Omental fat pad (tissue), 4 donors: ENCODE measurements at places on chromosomes 6 and 20. TPM values are rescaled to one million over a fixed set of nuclear protein-coding genes. Genes with fewer than 3 reads are reported as not detected.
A peak's percentile ranks its signal among the peaks of the same experiment; 100 is the strongest.

The SLCO4A1 gene
- total RNA-seq = 26.1 TPM

DNA sequence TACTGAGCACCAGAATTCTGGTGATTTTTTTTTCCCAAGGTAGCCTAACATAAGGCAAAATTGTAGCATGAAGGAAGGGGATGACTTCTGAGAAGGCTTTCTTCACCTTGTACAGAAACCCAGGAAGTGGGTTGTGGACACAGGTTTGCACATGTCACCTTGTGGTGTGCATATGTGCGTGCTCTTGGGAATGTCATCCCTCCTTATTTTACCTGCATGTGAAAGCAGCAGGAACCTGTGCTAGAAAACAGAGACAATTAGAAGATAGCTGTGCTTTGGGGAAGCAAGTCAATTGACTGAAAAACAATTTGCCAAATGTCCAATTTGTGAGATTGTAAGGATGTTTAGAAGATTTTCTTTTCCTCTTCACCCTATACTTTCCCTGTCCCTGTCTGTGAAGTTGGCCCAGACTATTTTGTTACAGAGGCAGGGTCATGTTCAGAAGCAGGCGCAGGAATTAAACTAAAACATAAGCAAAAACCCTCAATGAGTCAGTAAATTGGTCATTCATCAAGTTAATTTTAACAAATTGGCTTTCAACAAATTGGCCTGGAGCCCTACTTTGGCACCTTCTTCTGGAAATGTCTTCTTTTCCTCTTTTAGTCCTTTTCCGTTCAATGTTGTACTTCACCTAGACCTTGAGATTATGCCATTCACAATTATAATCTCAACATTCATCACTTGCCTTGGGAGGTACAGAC, 261.2 kb downstream of the ADGB start:
- no peak for DNase-seq

The BMP7 gene
- total RNA-seq = 2.3 TPM

DNA sequence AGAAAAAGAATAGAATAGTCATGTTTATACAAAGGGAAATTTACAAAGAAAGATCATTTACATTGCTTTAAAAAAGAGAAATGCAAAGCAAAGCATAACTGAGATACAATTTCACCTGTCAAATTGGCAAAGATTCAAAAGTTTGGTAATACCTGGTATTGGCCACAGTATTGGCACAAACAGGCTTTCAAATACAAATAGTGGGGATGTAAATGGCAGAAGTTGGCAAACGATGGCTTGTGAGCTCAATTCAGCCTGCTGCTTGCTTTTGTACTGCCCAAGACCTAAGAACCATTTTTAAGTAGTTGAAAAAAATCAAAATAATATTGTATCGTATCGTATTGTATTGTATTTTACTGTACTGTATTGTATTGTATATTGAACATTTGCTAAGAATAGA, 194.5 kb upstream of the JAG1 start:
- no peak for DNase-seq

- no peak for DNase-seq
Measured at GRCh38 chr6:109304284-109305015, 77.8 kb downstream of the CD164 start.

The C2 gene
- 43.9 TPM for total RNA-seq

- DNase-seq = no peak
Measured at GRCh38 chr6:73491377-73491776, 29.5 kb downstream of the EEF1A1 start.

- no peak for DNase-seq
Measured at GRCh38 chr6:168047841-168048723, 30.9 kb downstream of the FRMD1 start.

DNA sequence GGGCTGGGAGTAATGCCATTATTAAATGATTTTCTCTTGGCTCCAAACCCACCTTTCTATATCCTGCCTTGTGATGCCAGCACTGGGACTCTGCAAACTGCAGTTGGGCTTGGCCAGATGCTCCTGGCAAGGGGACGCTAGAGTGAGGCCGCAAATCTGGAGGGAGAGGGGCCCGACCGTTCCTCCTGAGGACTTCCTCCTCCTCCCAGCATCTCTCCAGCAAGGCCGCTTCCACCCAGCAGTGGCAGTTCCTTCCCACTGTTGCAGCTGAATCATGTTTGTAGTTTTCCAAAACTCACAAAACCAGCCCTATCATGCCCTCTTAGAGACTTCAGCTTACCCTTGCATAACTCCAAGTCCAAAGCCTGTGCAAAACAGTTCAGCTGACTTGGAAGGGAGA, 244.4 kb downstream of the FOXA2 start:
- no peak for DNase-seq

GRCh38 chr20:33166533-33167113, 1.3 kb upstream of the BPIFA2 start:
- DNase-seq = no peak

The PTCHD4 gene
- total RNA-seq = 0.56 TPM

The CYP39A1 gene
- total RNA-seq = 4.5 TPM

The ADGRF5 gene
- 29.7 TPM for total RNA-seq

DNA sequence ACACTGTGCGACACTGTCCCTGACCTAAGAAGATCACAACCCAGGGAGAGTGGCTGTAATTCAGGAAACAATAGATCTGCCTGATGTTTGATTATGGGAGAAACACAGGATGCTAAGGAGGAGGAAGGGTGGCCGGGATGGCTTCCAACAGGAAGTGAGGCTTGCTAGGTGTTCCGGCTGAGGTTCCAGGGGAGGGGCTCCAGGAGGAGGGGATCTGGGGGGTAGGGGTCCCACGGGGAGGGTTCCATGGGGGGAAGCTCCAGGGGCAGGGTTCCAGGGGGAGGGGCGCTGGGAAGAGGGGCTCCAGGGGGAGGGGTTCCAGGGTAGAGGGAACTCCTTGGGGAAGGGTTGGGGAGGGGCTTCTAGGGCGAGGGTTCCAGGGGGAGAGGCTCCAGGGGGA, 48.6 kb downstream of the DAAM2 start:
- DNase-seq = no peak

DNA sequence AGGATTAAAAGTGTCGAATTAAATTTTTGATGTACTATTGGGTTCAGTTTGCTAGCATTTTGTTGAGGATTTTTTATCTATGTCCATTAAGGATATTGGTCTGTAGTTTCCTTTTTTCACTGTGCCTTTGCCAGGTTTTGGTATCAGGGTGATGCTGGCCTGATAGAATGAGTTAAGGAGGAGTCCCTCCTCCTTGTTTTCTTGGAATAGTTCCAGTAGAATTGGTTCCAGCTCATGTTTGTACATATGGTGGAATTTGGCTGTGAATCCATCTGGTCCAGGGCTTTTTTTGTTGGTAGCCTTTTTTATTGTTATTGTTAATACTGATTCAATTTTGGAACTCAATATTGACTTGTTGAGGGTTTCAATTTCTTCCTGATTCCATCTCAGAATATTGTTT, 141.8 kb downstream of the SIM1 start:
- DNase-seq = no peak

- no peak for DNase-seq
Measured at GRCh38 chr6:152401978-152402377, 235.2 kb downstream of the SYNE1 start.

The CDC40 gene
- total RNA-seq = 16.6 TPM

The CLDN20 gene
- not detected for total RNA-seq

DNA sequence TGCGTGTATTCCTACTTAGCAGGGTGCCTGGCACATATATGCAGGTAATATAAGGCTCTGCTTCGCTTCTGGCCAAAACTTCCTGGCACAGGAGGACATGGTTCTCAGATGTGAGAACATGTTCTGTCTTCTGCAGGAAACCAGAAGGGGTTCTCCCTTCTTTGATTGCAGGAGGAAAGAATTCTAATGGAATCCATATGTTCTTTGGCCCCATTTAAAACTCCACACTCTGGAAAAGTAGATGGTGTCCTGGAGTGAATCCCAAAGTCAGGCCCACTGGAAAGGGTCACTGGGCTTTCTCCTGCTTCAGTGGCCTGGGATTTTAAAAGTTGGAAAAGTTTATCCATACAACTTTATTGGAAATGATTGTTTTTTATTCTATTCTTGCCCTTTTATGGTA, 16.4 kb upstream of the CYP24A1 start:
- no peak for DNase-seq

DNA sequence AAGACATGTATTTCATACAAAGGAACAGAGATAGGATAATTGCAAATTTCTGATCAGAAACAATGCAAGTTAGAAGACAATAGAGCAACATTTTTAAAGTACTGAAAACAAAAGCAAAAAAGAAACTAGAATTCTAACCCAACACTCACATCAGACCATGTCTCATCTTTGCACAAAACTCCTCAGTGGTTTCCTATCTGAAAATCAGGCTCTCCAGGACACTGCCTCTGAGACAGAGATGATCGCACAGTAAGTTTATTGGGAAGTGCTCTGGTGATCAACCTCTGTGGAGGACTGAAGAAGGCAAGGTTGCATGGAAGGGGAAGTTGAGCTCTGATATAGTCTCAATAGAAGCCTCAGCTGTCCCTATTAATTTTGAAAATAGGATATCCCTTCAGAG, 2.3 kb upstream of the TTBK1 start:
- DNase-seq = no peak

GRCh38 chr6:142356884-142357225, 55.0 kb downstream of the ADGRG6 start:
- DNase-seq = no peak

DNA sequence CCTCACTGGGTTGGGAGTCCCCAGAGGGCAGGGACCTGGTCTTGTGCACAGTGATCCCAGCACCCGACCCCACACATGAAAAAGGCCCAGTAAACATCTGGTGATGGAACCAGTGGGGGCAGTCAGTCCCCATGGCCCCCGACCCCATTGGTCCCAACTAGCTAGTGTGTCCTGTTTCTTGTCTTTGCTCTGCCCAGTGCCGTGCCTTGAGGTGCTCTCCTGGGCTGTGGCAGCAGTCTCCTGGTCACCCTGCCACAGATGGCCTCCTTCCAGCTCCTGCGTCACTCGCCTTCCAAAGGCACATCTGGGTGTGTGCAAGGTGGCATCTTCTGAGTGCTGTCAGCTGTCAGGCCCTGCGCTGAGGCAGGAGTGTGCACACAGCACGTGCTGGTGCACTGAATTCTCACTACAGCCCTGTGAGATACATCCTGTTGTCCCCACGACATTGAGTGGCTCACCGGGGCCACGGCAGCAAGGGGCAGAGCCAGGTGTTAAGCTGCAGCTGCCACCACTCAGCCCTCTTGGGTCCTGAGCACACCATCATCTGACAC, 3.9 kb downstream of the NPEPL1 start:
- no peak for DNase-seq

The WFDC12 gene
- not detected for total RNA-seq

The ATP6V1G2 gene
- not detected for total RNA-seq

The EPB41L2 gene
- total RNA-seq = 165 TPM

The EPPIN gene
- total RNA-seq = not detected

DNA sequence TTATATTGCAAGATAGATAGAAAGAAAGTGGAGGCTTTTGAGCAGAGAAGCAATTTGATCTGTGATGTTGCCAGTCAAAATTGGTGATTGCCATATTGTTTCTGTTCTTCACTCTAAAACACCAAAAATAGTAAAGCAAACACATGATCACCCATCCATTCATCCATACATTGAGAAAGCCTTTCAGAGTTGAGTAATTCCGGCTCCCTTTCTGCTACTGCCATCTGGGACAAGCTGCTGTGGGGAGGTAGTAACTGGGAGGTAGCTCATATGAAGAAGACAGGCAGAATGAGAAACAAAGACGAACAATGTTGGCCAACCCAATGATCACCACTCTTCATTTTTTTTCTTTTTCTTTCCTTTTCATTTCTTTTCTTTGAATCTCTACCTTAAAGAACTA, 51.1 kb upstream of the HBS1L start:
- DNase-seq = no peak

DNA sequence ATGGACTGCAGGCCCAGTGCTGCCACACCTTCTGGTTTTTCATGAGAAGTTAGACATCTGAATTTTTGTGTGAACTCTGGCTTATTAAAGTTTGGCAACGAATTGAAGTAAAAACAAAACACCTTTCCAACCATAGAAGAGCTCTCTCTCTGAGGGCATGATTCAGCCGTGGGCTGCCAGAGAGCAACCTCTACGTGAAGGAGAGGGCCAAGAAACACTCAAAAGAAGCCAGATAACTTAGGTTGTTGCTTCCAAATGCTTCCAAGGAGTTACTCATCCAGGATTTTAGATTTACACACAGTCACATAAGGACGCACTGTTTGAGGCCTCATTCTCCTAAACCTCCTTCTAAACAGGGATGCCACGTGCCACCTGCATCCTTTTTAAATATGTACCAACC, 65.5 kb downstream of the NRN1 start:
- DNase-seq = no peak

The CALHM6 gene
- total RNA-seq = 9.5 TPM

DNA sequence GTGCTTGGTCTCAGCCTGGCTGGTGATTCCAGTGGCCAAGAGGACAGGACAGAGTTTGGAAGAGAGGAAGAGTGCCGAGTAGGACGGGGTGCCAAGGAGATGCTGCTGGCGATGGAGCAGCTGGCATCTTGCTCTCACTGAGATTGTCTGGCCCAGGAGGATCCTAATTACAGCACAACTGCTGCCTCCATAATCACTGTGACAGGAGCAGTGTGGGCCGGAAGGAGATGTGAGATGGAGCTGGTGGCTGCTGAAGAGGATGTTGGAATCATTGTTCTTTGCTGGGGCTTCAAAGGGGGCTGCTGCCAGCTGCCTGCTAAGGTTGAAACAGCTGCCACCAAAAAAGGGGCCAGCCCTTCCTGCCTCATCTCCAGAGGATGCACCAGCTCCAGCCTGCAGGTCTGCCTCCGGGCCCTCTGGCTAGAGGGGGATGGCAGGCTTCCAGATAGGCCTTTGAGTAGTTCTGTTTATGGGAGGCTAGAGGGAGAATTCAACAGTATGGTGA, 214.4 kb downstream of the RNF144B start:
- no peak for DNase-seq

GRCh38 chr20:34581341-34582184, 23.0 kb downstream of the MAP1LC3A start:
- DNase-seq = no peak

- no peak for DNase-seq
Measured at GRCh38 chr6:161618831-161619454, 345.1 kb upstream of the AGPAT4 start.

- DNase-seq = peak; percentile 42
Measured at GRCh38 chr20:44215125-44215524, 4.6 kb upstream of the OSER1 start.

DNA sequence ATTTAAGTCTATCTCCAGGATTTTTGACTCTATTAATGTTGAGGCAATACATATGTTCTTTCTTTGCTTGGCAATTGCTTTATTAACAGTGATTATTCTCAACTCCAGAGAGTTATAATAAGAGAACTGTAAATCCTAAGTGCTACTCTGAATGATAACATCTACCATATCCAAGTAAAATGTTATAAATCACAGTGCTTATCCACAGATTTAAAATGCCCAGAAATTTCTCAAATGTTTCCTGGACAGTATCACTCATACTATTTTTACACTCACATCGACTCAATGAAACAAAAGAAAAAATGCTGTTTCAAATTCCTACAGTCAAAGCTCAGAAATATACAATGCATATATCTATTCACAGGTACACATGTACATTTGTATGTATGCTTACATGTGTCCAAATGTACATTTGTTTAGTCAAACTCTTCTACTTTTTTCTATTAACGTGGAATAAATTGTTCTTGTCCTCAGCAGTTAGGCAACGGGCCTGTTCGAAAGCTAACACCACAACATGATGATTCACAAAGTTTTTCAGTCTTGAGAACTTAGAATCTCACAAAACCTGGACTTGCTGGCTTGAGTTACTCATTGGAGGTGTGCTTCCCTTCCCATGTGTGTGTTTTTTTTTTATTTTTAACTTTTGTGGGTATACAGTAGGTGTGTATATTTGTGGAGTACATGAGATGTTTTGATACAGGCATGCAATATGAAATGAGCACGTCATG, 193.0 kb downstream of the GJA10 start:
- no peak for DNase-seq
